Urothelium cell line (cell line): ENCODE measurements at places on chromosomes 11 and 22.

DNA sequence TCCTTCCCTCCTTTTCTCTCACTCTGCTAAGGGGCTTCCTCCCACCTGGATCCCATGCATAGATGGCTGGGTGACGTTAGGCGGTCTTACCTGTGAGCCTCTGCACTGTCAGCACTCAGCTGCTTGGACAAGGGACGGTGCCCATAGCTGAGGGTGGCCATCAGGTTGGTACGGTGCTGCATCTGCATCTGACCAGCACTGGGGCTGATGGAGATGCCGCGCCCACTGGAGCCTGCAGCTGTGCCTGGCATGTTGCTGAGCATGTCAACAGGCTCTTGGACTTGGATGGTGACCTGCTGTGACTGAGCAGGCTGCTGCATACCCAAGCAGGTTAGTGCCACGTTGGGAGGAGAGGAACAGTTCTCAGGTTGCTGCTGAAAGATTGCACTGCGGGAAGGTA, 21.8 kb upstream of the APOA1 start:
- DNase-seq: no peak

- DNase-seq: no peak
Measured at GRCh38 chr22:45585437-45585755, 82.7 kb downstream of the FBLN1 start.

DNA sequence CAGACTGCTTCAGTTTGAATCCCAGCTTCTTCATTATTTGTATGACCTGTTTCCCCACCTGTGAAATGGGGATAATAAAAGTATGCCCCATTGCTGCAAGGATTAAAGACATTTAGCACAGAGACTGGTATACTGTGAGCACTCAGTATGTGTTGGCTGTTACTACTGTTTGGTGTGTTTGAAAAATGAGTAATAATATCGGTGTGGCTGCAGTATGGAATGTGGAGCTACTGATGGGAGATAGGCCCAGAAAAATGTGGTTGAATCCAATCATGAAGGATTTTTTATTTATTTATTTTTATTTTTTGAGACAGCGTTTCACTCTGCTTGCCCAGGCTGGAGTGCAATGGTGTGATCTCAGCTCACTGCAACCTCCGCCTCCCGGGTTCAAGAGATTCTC, 9.1 kb upstream of the C1QTNF4 start:
- DNase-seq: no peak

DNA sequence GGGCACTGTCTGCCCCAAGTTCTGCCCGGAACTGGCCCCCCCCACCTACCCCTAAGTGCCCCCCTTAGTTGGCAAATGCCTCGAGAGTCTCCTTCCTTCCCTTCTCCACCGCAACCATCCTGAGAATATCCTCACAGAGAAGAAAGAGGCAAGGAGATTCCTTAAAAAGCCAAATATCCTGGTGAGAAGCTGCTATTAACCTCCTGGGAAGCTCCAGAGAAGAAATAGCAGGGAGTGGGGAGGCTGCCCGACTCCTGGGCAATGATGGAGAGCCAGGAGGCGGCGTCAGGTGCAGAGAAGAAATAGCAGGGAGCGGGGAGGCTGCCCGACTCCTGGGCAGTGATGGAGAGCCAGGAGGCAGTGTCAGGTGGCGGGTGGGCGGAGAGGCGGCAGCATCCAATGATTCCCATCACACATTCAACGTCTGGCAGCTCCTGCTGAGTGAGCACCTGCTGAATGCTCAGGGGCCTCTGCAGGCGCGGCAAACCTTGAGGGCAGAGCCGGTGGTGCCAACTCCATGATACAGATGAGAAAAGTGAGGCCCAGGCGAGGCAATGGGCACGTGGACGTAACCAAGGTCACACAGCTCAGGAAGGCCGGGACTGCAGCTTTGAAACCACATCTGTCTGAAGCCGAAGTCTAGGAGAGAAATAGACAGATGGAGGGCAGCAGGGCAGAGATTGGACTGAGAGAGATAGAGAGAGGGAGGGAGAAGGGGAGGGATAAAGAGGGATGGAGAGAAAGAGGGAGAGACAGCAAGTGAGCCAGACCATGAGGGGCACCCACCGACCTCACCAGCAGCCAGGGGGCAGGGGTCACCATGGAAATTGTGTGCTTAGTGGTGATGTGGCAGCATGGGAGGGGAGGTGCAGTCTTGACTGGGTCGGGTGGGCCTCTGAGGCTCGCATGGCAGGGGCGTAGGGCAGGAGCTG, 58.3 kb downstream of the CYTH4 start:
- DNase-seq: no peak

DNA sequence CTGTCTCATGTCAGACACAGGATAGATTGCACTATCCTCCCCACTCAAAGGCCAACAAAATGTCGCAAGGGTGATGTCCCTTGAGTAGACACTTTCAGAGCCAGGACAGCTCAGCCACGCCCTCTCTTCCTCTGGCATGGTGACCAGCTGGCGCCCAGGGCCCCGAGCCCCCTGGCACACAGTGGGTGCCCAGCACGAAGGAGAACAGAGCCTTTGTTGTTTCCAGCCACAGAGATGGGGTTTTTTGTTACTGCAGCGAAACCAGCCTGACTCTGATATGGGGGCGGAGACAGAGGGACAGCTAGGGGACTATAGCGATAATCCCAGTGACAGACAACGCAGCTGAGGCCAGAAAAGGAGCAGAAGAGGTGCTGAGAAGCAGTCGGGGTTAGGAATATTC, 23.3 kb upstream of the CCND1 start:
- no peak for DNase-seq
